ENCODE measurements at places on chromosomes 11 and 22. TPM values are rescaled to one million over a fixed set of nuclear protein-coding genes. Genes with fewer than 3 reads are reported as not detected.
A peak's percentile ranks its signal among the peaks of the same experiment; 100 is the strongest.

- no peak overlapping the region for H3K4me3 ChIP-seq
- no peaks in the 10 kb centered on the region for H3K27me3 ChIP-seq
- no peaks in the 10 kb centered on the region for H3K4me1 ChIP-seq
- H3K36me3 ChIP-seq: no peaks in the 10 kb centered on the region
- DNase-seq: no peak
Observed at GRCh38 chr11:69359735-69360480, 66.0 kb downstream of the MYEOV start.

The OR51B5 gene
- not detected for polyA plus RNA-seq

The OLFML1 gene
- polyA plus RNA-seq: 1.8 TPM

The OR52H1 gene
- not detected for polyA plus RNA-seq

GRCh38 chr11:29989174-29989970 lies 27.5 kb downstream of the KCNA4 start:
- no peaks in the 10 kb centered on the region for H3K36me3 ChIP-seq
- no peak for DNase-seq
- no peaks in the 10 kb centered on the region for H3K27me3 ChIP-seq
- H3K4me3 ChIP-seq: no peak overlapping the region

The NFAM1 gene
- polyA plus RNA-seq: 1.2 TPM

The OR5A1 gene
- not detected for polyA plus RNA-seq

The C22orf31 gene
- not detected for polyA plus RNA-seq

GRCh38 chr11:2750682-2751522 lies 51.1 kb upstream of the KCNQ1OT1 start:
- H3K36me3 ChIP-seq: no peaks in the 10 kb centered on the region
- H3K4me1 ChIP-seq: no peaks in the 10 kb centered on the region
- H3K27me3 ChIP-seq: no peaks in the 10 kb centered on the region
- H3K4me3 ChIP-seq: no peak overlapping the region
- peak; percentile 59 for DNase-seq

GRCh38 chr11:29996016-29996415 lies 20.8 kb downstream of the KCNA4 start:
- no peaks in the 10 kb centered on the region for H3K4me1 ChIP-seq
- H3K4me3 ChIP-seq: no peak overlapping the region
- DNase-seq: no peak
- H3K27me3 ChIP-seq: no peaks in the 10 kb centered on the region
- no peak overlapping the region for H3K27ac ChIP-seq

DNA sequence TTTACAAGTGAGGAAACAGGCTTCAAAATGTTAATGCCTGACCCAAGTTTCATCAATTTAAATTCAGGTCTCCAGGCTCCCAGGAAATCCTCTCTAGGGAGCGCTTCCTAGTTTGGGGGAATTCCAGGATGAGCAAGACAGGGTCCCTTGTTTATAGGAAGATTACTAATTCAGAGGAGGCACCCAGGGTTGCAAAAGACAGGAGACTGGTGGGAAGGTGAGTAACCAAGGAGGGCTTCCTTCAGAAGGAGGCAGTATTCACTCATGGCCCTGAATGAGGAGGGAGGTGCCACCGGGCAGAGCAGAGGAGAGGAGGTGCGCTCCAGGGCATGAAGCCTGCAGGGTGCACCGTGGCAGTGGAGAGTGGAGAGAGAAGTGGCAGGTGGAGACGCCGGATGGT lies 1.6 kb downstream of the TMEM132A start:
- peaks cover 10% of the 10 kb centered on the region for H3K27me3 ChIP-seq
- no peak overlapping the region for H3K4me3 ChIP-seq
- H3K27ac ChIP-seq: no peak overlapping the region
- H3K4me1 ChIP-seq: peaks cover 17% of the 10 kb centered on the region
- H3K36me3 ChIP-seq: peaks cover 28% of the 10 kb centered on the region

The POU2F3 gene
- polyA plus RNA-seq: 0.92 TPM

DNA sequence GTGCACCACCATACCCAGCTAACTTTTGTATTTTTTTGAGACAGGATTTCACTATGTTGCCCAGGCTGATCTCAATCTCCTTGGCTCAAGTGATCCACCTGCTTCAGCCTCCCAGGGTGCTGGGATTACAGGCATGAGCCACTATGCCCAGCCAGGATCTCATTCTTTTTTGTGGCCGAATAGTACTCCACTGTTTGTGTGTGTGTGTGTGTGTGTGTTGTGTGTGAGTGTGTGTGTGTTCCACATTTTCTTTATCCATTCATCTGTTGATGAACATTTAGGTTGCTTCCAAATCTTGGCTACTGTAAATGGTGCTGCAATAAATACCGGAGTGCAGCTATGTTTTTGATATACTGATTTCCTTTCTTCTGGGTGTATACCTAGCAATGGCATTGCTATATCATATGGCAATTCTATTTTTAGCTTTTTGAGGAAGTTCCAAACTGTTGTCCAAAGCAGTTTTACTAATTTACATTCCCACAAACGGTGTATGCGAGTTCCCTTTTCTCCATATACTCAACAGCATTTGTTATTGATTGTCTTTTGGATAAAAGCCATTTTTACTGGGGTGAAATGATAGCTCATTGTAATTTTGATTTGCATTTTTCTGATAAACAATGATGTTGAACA lies 105.4 kb downstream of the TTC28 start:
- no peak for DNase-seq
- H3K36me3 ChIP-seq: no peaks in the 10 kb centered on the region
- no peak overlapping the region for H3K27ac ChIP-seq
- no peaks in the 10 kb centered on the region for H3K27me3 ChIP-seq
- H3K4me1 ChIP-seq: no peaks in the 10 kb centered on the region
- H3K4me3 ChIP-seq: no peak overlapping the region

- no peak overlapping the region for H3K4me3 ChIP-seq
- H3K36me3 ChIP-seq: no peaks in the 10 kb centered on the region
- DNase-seq: no peak
- H3K27me3 ChIP-seq: no peaks in the 10 kb centered on the region
- no peaks in the 10 kb centered on the region for H3K4me1 ChIP-seq
Observed at GRCh38 chr11:112783945-112784322, 177.3 kb upstream of the NCAM1 start.

DNA sequence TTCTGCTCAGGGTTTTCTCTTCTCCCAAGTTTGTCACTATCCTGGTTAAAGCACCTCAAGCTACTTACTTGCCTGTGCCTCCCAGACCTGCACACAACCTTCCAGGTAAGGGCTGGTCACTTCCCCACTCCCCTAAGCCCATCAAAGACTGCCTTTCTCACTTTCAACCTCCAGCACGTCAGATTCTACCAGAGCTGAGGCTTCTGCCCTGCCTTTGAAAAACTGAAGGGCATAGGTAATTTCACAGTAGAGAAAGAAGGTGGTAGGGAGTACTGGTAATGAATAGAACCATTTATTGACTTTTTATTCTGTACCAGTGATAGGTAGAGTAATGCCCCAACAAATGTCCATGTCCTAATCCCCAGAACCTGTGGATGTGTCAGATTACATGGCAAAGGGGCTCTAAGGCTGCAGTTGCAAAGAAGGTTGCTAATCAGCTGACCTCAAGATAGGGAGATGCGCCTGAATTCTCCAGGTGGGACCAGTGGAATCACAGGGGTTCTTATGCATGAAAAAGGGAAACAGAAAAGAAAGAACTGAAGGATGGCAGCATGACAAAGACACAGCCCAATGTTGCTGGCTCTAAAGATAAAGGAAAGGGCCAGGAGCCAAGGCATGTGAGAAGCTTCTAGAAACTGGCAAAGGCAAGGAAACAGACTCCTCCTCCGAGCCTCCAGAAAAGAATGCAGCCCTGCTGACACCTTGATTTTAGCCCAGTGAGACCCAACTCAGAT lies 89.0 kb downstream of the SLC1A2 start:
- DNase-seq: no peak
- no peak overlapping the region for H3K27ac ChIP-seq
- H3K36me3 ChIP-seq: no peaks in the 10 kb centered on the region
- no peak overlapping the region for H3K4me3 ChIP-seq
- H3K4me1 ChIP-seq: peaks cover 8% of the 10 kb centered on the region

DNA sequence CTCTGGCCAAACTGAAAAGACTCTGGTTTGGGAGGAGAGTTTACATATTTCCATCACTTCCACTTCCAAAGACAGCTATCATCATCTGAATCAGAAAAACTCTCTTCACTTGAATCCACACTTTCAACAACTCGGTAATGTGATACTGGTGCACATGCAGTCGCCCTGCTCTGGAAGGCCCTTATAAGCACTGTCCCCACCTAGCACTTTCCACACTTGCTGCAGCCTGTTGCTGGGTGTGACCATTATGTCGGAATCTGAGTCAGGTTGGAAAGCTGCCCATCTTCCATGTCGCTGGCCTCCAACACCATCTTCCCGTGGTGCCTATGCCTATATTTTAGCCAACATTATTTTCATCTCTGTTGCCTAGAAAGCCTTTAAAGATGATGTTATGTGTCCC lies 1.1 kb upstream of the OR10A5 start:
- H3K4me1 ChIP-seq: no peaks in the 10 kb centered on the region
- no peak overlapping the region for H3K4me3 ChIP-seq
- no peaks in the 10 kb centered on the region for H3K36me3 ChIP-seq
- DNase-seq: no peak
- H3K27ac ChIP-seq: no peak overlapping the region
- no peaks in the 10 kb centered on the region for H3K27me3 ChIP-seq

- peak; percentile 58 for DNase-seq
- H3K36me3 ChIP-seq: peaks cover 56% of the 10 kb centered on the region
- H3K4me3 ChIP-seq: no peak overlapping the region
- no peak overlapping the region for H3K27ac ChIP-seq
- no peaks in the 10 kb centered on the region for H3K27me3 ChIP-seq
Observed at GRCh38 chr11:117410861-117411710, 83.4 kb downstream of the CEP164 start.

DNA sequence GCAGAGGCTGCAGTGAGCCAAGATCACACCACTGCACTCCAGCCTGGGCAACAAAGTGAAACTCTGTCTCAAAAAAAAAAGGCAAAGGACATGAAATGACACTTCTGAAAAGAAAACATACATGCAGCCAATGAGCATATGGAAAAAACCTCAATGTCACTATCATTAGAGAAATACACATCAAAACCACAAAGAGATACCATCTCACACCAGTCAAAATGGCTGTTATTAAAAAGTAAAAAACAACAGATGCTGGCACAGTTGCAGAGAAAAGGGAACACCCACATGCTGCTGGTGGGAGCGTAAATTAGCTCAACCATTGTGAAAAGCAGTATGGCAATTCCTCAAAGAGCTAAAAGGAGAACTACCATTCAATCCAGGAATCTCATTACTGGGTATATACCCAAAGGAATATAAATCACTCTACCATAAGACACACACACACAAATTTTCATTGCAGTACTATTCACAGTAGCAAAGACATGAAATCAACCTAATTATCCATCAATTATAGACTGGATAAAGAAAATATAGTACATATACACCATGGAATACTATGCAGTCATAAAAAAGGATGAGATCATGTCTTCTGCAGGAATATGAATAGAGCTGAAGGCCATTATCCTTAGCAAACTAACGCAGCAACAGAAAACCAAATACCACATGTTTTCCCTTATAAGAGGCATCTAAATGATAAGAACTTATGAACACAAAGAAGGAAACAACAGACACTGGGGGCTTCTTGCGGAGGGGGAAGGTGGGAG lies 15.7 kb upstream of the C11orf58 start:
- no peaks in the 10 kb centered on the region for H3K36me3 ChIP-seq
- H3K4me1 ChIP-seq: no peaks in the 10 kb centered on the region
- H3K27me3 ChIP-seq: no peaks in the 10 kb centered on the region

- H3K4me3 ChIP-seq: no peak overlapping the region
- H3K4me1 ChIP-seq: no peaks in the 10 kb centered on the region
- H3K27me3 ChIP-seq: no peaks in the 10 kb centered on the region
- peaks cover 23% of the 10 kb centered on the region for H3K36me3 ChIP-seq
- H3K27ac ChIP-seq: no peak overlapping the region
Observed at GRCh38 chr11:65553301-65554001, 4.7 kb downstream of the LTBP3 start.

The GDPD4 gene
- not detected for polyA plus RNA-seq

DNA sequence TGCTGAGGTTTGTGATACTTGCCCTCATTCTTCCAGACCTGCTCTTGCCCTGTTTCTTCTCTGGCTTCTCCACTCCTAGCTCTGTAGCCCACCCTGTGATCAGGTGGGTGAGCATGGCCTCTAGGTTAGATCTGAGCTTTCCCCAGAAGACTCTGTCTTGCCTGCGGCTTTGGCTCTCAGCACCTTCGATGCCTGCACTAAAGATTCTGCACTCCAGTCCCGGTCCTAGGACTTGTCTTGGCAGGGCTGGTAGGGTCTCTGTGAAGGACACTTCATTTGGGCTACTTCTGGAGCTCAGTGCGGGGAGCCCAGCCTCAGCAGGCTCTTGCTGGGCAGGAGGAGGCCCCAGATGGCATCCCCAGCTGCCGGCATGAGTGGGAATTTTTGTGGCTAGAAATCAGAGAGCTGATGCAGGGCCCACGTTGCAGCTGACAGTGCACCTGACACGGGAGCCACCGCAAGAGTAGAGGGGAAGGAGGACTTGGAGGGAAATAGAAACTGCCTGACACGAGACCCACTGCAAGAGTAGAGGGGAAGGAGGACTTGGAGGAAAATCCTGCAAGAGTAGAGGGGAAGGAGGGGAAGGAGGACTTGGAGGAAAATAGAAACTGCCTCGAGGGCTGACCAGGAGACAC lies 226.9 kb upstream of the B3GAT1 start:
- H3K4me1 ChIP-seq: peaks cover 11% of the 10 kb centered on the region
- no peak overlapping the region for H3K27ac ChIP-seq

GRCh38 chr11:4071914-4072313 lies 22.7 kb upstream of the RRM1 start:
- no peak overlapping the region for H3K4me3 ChIP-seq
- no peaks in the 10 kb centered on the region for H3K27me3 ChIP-seq
- no peak for DNase-seq
- peaks cover 5% of the 10 kb centered on the region for H3K36me3 ChIP-seq
- H3K4me1 ChIP-seq: no peaks in the 10 kb centered on the region
- H3K27ac ChIP-seq: no peak overlapping the region

DNA sequence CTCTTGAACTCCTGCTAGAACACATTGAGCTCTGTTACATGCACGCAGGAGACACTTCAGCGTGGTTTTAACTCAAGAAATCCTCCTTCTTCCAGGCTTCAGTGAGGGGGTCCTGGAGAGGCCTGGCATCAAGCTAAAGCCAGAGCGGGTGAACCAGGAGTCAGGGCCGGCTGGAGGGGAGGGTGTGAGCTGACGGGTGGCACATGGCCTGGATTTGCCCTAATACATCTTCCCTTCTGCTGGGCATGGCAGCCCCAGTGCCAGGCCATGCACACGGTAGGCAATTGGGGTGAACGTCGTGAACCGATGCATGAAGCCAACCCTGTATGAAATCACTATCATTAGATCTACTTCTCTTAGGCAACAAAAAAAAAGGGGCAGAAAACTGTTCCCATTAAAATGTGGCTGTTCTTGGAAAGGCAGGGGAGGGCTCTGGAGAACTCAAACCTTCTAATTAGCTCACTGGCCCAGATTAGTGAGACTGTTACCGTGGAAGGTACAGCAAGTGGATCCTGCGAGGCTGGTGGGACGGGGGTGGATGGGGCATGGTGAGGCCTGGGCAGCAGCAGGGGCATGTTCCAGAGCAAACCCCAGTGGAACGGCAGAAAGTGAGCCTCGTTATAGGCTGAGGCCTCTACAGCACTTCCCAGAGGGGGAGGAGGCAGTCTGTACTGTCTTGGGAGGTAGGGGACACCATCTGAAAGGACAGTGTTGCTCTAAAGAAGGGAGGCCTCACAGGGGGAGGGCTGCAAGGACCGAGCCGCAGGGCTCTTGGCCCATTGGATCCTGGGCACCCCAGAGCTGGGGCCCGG lies 10.6 kb downstream of the IFT27 start:
- no peaks in the 10 kb centered on the region for H3K4me1 ChIP-seq
- no peak overlapping the region for H3K4me3 ChIP-seq
- no peaks in the 10 kb centered on the region for H3K27me3 ChIP-seq
- no peak overlapping the region for H3K27ac ChIP-seq
- H3K36me3 ChIP-seq: no peaks in the 10 kb centered on the region
- peak; percentile 49 for DNase-seq

The MB gene
- polyA plus RNA-seq: 59.4 TPM

GRCh38 chr11:83760932-83761331 lies 474.8 kb upstream of the CCDC90B start:
- DNase-seq: no peak
- H3K27ac ChIP-seq: no peak overlapping the region
